ENCODE measurements at places on chromosomes 3 and 15.

DNA sequence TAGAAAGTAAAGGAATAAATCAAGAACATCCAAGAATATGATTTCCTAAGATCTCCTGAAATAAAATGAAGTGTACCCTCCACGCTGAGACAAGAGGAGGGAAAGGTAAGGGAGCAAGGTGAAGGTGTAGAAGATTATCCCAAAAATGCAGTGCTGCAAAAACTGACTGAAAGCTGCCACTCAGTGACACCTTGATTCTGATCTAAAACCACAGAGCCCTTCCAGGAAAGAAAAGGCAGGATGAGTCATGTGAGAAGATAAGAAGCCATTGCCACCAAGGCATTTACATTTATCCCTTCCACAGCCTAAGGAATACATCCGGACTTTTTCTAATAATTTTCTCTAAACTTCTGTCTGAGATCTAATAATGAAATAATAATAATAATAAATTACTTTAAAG lies 49.9 kb downstream of the IGSF11 start:
- no peak for DNase-seq

DNA sequence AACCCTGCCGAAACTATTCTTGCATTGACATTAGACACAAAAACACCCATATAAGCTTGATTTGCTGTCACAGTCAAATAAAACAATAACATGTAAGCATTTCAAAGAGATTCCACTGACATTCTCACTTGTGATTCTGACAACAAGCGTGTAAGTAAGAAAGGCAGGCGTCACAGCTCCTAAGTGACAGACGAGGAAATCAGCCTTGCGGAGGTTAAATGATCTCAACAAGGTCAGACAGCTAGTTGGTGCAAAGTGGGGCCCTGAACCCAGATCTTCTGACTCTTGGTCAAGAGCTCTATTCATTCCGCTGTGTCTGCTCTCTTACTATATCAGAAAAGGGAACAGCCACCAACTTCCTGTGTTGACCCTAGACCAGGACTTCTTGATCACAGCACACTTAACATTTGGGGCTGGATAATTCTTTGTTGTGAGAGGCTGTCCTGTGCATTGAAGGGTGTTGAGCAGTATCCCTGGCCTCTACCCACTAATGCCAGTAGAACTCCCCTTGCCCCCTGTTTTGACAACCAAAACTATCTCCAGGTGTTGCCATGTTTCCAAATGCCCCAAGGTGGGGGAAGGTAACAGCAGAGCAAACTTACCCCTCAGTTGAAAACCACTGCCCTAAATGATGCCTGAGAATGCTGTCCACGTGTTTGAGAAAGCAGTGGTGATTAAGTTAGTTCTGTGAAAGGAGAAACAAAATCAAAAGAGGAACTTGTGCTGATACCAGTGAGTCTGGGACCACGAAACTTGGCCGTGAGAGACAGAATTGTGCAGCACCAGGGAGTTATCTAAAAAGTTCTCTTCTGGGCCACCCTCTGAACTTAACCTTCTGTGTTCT lies 86.1 kb downstream of the LIPC start:
- peak; percentile 25 for DNase-seq

DNA sequence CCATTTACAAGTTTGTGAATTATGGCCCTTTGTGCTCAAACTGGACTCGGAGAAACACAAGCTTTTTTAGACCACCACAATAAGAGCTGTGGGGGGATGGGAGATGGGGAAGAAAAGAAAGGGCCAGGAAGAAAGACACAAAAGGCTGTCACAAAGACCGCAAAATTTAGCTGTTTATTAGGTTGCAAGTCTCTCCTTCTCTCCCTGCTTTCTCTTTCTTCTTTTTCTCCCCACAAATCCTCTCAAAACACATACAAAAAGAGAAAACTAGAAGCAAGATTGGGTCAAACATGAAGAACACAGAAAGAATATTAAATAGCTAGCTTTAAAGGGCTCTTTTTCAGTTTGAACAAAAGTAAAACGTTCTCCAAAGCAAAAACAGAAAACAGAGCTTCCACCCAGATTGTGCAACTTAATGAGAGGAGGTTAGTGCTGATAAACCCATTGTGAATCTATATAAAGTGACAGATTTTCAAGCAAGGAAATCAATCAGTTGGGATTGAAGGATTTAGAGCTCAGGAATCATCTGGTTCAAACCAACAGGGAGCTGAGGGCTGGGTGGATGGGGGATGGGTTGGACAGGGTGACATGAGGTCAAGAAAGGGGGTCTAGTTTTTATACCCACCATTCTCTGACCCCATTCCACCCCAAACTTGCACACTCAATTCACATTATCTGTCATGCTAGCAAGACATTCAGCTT lies 87.3 kb downstream of the DHX30 start:
- DNase-seq: no peak

DNA sequence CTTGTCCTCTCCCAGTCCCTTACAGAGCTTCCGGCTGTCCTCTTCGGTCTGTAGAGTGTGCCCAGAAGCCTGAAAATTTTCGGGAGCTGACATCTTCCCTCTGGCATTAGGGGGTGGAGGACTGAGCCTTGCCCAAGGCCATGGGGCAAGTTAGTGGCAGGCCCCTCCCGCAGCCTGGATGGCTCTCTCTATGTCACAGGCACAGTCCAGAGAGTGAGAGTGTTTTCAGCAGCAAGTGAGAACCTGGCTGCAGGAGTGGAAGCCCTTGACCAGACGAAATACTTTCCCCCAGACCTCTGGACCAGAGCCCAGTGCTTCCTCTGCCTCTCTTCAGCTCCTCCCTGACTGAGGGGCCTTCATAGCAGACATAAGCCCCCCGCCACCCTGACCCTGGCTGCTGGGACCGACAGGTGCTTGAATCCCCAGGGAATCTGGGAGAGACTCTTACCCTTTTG lies 50.5 kb upstream of the SEC22A start:
- DNase-seq: no peak

- no peak for DNase-seq
These were observed 5.2 kb downstream of the GCSAM start for GRCh38 chr3:112127522-112128494.

DNA sequence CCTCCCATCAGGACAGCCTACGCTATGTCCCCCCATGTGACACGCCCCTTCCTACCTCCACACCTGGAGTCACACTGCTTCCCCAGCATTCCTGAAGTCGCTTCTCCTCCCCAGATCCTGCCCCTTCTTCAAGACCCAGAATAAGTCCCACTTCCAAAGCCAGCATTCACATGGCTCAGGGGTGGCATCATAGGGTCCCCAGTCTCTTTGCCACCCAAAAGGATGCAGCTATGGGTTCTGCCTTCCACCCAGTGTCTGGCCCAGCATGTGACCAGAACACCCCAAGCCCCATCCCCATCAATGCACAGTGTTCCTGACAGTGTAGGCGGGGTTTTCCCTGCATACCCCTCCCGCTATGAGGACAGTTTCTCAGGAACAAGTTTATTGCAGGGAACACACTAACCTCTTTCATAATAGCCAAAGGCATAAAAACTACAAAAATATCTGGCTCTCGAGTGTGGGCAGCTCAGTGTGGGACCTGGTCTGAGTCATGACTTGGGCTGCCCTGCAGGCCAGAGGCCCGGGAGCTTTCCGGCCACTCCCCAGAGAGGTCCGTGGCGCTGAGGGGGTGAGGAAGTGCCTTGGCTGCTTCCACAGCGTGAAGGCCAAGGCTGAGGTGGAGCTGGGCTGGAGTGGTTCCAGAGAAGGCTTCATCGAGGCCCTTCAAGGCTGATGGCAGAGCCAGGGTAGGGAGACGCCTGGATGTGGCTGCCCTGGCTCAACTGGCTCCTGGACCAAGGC lies 5.8 kb downstream of the ISLR start:
- DNase-seq: no peak

GRCh38 chr3:46710671-46711295 lies 6.9 kb downstream of the PRSS50 start:
- no peak for DNase-seq

DNA sequence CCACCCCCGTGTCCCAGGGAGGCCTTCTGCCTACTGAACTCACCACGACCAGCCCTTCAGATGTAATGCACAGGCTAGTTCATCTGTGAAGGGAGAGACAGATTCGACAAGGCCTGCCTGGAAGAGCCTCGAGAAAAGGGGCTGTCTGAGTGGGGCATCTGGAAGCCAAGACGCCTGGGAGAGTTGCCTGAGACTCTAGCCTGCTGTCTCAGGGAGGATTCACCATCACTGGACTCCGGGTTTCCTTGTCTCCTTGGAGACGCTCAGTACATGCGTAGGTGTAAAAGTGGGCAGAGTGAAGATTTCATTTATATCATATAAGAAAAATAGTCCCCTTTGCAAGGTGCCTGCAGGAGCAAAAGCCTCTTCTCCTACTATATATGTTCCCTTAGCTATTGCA lies 468.9 kb downstream of the FOXP1 start:
- DNase-seq: no peak

DNA sequence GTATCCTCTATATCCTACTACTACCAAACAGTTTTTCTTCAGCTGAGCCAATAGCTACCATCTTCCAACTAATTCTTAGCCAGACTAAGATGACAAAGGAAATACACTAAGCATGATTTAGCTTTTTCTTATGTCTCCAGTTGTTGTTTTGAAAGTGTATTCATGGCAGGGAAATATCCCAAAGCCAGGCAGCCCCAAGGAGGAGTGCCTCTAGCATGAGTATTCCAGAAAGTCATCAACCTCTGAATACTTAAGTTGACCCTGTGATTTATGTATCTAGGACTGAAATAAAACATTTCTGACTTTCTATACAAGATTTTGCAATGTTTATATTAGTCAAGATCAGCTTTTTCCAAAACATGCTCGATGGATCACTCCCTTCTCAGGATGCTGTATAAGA lies 449.1 kb downstream of the IL5RA start:
- DNase-seq: no peak

GRCh38 chr3:194683380-194683779 lies 2.3 kb upstream of the FAM43A start:
- DNase-seq: no peak

DNA sequence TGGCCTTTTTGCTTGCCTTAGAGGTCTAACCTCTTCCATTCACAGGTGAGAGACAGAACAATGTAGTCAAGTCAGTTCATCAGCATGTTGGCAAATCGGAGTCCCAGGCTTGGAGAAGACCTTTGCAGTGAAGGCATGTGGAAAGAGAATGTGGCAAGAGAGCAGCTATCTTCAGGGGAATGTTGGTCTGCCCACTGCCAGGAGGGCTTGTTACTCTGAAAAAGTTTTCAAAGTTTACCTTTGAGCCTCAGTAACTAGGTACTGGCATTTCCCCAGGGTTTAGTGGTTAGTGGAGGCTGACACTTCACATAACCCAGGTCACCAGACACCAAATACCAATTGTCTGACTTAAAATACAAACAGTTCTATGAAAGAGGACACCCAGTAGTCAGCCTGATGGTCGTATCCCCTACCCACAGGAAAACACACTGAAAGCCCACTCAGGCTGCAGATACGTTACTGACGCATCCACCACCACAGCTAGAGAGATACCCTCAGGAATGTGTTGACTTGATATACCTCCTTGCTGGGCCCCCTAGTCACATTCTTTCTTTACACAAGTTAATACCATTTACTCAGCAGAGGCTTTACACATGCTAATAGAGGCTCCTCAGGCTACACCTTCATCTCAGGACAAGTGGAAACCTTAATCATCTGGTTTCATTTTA lies 9.7 kb upstream of the ARID3B start:
- DNase-seq: no peak

DNA sequence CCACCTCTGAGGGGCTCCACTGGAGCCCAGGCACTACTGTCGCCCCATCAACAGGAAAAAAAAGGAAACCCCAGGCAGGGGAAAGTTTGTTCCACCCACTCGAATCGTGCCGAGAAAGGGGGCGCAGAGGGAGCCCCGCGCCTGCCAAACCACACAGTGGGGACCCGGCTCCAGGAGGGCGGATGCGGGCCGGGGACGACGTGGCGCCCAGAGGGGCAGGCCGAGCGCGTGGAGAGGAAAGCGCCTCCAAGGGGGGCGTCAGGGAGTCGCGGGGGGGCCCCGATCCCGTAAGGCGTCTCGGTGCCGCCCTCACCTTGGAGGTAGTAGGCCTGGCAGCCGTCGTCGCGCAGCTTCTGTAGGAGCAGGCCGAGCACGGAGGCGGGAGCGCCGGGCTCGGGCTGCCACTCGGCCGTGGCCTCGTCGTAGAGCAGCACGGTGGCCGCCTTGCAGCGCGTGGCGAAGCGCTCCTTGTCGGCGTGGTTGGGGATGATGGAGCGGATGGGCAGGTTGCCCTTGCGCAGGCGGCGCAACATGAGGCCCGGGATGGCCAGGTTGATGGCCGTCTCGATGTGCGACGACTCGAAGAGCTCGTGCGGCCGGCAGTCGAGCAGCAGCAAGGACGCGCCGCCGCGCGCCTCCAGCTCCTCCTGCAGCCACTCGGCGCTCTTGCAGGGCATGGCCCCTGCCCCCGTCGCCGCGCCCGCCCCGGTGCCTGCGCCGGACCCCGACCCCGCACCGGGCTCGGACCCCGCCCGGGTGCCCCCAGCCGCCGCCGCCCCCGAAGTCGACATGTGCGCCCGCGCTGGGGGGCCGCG lies 627 bp downstream of the DUSP7 start:
- DNase-seq: no peak

DNA sequence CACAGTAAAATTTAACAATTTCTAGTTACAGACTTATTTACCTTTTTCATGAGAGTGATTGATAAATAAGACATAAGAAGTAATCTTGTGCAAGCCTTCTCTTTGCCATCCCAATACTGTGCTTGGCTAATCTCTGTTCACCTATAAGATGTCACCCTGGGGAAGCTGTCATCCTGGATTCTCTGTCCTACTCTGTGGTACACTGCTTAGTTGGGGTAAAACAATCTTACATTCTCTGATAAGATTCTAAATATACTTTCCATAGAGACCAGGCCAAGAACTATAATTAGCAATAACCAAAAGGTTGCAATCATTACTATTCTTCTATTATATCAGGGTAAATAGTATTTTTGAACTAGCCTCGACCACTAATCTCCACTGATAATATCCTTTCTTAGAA lies 1218.3 kb upstream of the CADM2 start:
- no peak for DNase-seq

DNA sequence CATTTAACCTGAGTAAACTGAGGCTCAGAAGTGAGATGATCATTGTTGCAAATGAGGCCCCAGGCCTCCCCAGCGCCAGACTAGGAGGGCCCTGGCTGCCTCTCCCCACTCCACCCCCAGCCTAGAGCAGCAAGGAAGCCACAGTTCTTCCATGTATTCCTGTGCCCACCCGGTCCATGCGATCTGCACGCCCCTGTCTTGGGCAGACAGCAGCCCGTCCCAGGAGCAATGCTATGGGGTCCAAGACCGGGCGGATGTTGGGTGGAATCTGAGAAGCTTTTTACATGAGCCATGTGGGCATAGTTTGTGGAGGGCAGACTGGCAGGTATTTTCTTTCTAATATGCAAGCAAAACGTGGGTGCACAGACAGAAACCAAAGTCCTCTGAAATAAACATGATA lies 15.1 kb downstream of the SH2D7 start:
- no peak for DNase-seq
